Cerebellar nuclear complex (tissue), 1 donor: ENCODE measurements at places on chromosomes 11 and 22.

DNA sequence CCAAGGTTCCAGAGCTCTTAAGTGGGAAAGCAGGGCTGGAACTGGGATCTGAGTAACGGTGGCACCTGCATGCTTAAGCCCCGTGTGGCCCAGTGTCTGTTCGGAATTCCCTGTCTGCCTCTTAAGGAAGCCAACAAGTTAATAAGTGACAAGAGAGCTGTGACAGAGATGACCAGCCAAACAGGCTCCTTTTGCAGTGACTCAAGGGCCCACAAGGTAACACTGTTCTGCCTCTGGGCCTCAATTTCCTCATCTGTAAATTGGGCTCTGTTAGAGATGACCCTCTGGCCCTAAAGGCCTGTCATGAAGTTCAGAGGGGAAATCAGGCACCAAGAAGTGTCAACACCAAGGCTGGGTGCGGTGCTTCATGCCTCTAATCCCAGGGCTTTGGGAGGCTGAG is 18.6 kb downstream of the USH1C start:
- no peak for DNase-seq

DNA sequence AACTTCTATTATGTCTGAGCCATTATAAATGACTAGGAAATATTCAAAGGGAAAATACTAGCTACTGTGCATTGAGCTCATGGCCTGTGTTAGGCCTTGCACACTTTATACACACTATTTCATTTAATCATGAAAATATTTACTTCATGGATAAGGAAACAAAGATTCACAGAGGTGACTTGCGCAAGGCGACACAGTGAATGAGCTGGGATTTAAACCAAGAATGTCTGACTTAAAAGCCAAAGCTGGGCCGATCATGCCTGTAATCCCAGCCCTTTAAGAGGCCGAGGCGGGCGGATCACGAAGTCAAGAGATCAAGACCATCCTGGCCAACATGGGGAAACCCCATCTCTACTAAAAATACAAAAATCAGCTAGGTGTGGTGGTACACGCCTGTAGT is 231.5 kb downstream of the MIAT start:
- no peak for DNase-seq

DNA sequence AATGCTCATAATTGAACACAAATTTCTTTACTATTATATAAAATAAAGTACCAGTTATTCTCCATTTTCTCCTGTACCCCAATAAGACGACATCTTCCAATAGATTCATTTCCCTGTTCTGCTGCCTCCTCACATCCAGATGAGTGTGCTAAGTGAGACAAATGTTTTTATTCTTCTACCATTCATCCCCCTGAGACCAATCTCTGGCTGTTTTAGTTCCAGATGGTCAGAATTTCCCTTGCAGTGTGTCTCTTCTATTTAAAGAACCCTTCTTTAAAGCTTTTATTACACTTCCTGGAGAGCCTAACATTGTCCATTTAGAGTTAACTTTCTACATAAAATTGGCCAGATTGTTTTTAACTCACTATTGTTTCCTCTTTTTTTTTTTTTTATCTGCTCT is 41.2 kb upstream of the GLYATL1 start:
- DNase-seq: no peak

GRCh38 chr22:22925805-22926369 is 38.3 kb downstream of the IGLL5 start:
- no peak for DNase-seq

DNA sequence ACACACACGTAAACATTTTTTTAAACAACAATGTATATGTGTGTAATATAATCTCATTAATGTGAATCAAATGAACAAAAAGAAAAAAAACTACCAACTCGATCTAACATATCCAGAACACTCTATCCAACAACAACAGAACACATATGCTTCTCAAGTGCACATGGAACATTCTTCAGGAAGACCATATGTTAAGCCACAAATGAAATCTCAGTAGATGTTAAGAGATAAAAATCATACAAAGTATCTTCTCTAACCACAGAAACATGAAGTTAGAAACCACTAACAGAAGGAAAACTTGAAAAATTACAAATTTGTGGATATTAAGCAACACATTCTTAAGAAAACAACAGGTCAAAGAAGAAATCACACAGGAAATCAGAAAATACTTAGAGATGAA is 25.5 kb upstream of the TMEM45B start:
- DNase-seq: no peak

- DNase-seq: no peak
Measured at GRCh38 chr11:108199446-108200321, 22.8 kb downstream of the NPAT start.

GRCh38 chr11:117614728-117615127 is 182.3 kb downstream of the DSCAML1 start:
- no peak for DNase-seq

GRCh38 chr11:73430326-73430725 is 54.1 kb downstream of the RELT start:
- no peak for DNase-seq

- no peak for DNase-seq
Measured at GRCh38 chr22:41576877-41577276, 12.8 kb downstream of the PMM1 start.

DNA sequence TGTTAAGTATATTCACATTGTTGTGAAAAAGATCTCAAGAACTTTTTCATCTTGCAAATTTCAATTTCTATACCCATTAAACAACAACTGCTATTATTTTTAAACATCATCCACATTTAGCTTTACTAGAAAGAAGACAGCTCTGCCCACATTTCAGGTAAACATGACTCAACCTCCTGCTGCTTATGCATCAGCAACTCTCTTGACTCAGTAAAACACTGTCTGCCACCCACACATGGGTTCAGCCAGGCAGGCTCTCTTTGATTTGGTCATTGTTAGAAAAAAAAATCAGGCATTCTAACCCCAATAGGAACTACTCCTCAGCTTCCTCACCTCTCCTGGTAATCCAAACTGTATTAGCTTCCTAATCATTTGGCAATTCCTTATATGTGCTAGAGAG is 5.1 kb upstream of the ENDOD1 start:
- DNase-seq: no peak

DNA sequence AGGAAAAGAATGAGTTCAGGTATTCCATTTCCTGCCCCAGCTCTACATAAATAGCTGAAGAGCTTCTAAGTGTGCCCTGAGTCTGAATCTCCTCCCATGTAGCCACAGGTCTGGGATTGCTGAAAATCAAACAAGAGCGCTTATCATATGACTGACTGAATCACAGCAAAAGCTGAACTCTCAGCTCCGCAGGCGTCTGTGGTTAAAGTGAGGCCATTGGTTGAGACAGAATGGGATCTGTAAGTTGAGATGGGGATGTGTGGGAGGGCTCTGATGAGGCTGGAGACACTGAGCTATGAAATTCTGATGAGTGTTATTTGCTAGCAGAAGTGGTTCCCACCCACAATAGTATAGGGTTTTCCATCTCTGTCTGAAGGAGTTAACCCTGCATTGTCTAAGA is 637.0 kb downstream of the OPCML start:
- no peak for DNase-seq

DNA sequence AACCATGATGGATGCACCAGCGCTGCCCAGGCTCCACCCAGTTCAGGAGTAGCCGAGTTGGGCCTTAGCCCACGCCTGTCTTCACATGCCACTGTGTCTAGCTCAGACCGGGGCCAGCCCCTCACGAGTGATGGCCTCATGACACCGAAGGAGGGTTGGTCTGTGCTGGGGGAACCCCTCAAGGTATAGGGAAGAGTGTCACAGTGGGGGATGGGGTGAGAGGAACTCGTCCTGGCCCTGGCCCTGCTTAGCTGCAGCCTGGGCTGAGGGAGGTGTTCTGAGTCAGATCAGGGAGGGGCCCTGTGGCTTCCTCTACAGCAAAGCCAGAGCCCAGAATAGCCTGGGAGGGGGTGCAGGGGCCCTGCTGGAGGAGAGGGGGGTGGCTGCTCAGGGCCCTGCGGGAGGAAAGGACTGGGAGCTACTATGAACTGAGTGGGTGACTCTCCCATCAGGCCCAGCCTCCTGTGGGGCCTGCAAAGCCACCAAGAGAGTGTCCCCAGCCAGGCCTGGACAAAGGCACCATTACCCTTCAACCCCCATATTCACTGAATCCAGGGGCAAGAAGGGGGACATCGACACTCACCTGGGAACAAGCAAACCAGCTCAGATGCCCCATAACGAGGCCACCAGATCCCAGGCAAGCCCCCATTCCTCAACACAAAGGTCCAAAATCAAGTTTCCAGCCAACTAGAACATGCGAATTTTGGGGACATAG is 41.2 kb downstream of the IGLL5 start:
- DNase-seq: no peak

- DNase-seq: no peak
Measured at GRCh38 chr11:19976281-19976941, 183.9 kb downstream of the DBX1 start.

- DNase-seq: no peak
Measured at GRCh38 chr22:19214078-19214473, 35.5 kb upstream of the SLC25A1 start.

GRCh38 chr22:22214819-22215329 is 29.7 kb upstream of the VPREB1 start:
- no peak for DNase-seq
